ENCODE measurements at places on chromosomes 13 and 19.

DNA sequence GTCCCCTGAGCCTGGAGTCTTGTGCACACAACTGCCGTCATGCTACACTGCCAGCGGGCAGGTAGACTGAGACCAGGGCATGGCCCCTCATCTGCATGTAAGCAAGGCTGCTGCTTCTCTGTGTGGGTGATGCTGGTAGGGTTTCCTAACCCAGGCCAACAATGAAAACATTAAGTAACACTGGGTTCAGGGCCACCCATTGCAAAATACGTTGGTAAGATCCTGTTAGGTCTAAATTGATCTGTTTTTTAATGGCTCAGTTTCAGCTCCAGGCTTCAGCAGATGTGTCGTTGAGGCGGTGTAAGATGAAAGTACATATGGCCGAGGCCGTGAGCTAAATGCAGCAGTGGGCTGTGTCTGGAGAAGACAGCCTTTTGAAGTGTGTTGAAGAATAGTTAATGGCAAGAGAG is 383.4 kb downstream of the IRS2 start:
- no peak for DNase-seq

GRCh38 chr19:13507053-13507611 is 853 bp upstream of the CACNA1A start:
- no peak for DNase-seq

DNA sequence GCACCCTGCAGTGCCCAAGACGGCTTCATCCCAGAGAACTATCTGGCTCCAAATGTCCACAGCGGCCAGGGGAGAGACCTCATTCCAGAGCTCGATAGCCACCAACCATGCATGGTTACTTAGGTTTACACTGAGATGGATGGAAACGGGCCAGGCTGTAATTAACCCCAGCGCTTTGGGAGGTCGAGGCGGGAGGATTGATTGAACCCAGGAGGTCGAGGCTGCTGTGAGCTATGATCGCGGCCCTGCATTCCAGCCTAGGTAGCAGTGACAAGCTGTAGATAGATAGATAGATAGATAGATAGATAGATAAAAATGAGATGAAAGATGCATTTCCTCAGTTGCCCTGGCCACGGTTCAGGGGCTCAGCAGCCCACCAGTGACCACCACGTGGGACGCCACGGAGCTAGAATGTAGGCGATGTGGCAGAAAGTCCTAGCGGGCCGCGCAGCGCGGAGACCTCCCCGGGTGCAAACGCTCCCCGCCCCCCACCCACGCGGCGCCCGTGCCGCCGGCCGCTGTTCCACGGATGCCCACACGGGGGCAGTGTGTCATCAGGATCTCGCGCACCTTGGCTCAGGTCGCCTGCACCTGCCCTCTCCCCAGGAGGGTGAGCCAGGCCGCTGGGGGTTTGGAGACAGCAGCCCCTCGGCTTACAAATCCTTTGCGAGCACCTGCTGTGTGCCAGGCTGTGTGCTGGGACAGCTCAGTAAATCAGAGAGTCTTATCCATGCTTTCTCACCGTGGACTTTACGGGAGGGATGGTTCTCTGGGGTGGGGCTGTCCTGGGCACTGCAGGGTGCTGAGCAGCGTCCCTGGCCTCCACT is 13.5 kb upstream of the TLE5 start:
- peak; percentile 86 for DNase-seq

- no peak for DNase-seq
These were observed 30.2 kb downstream of the HSPH1 start for GRCh38 chr13:31131470-31131961.

GRCh38 chr13:38872693-38873092 is 117.9 kb downstream of the STOML3 start:
- DNase-seq: peak; percentile 19

DNA sequence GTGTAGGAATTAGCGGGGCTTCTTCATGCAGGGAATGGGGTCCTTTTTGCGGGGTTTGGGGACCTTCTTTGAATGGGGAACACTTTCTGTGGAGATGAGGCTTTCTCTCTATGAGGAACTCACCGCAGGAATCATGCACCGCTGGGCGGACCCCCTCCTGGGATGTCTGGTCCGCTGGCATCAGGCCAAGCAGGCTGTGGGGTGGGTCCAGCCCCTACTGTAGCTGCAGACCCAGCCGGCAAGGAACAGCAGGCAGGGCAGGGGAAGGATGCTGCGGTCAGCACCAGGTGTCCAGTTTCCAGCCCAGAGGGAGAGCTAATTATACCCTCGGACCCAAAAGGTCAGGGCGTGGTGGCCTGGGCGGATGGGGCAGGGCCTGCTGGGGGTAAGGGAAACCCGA is 1.8 kb downstream of the MYBPC2 start:
- no peak for DNase-seq

- no peak for DNase-seq
These were observed 2753.0 kb downstream of the PCDH9 start for GRCh38 chr13:64477146-64477545.

GRCh38 chr19:28554321-28555091 is 658.4 kb downstream of the UQCRFS1 start:
- DNase-seq: no peak

GRCh38 chr19:5170329-5170745 is 170.3 kb downstream of the PTPRS start:
- DNase-seq: peak; percentile 62

- DNase-seq: no peak
These were observed 22.4 kb downstream of the PRR12 start for GRCh38 chr19:49613374-49613773.

DNA sequence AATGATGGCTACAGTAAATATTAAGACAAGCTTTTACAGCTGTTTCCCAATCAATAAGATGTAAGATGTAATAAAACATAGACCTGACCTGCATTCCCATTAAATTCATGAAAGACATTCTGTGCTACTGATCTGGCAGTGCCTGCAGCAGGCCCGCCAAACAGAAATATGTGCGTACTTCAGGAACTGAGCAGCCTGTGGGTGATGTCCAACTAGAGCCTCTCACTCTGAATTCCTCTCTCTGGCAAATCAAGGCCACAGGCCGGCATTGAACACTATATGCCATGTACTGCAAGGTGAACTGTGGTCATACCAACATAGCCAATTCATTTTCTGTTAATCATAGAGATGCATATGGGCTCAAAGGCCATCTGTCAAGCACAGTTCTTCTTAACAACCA is 17.8 kb downstream of the SHISA2 start:
- no peak for DNase-seq

GRCh38 chr19:38739440-38740256 is 4.6 kb downstream of the CAPN12 start:
- peak; percentile 27 for DNase-seq

- no peak for DNase-seq
These were observed 34.3 kb downstream of the ZNF473 start for GRCh38 chr19:50060107-50060506.

- no peak for DNase-seq
These were observed 4.1 kb downstream of the IL27RA start for GRCh38 chr19:14035706-14036105.

DNA sequence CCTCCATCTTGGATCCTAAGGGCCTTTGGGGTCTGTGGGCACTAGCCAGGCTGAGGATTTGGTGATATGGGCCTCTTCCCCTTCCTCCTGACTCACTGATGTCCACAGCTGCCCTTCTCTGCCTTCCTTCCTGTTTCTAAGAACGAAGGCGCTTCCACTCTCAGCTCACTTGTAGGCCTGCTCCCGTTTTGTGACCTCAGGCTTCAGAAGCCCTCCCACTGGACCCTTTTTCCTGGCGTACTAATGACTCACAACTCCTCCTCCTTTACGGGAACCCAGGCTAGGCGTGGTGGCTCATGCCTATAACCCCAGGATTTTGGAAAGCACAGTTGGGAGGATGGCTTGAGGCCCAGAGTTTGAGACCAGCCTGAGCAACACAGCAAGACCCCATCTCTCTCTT is 55.6 kb downstream of the TMED1 start:
- DNase-seq: no peak

DNA sequence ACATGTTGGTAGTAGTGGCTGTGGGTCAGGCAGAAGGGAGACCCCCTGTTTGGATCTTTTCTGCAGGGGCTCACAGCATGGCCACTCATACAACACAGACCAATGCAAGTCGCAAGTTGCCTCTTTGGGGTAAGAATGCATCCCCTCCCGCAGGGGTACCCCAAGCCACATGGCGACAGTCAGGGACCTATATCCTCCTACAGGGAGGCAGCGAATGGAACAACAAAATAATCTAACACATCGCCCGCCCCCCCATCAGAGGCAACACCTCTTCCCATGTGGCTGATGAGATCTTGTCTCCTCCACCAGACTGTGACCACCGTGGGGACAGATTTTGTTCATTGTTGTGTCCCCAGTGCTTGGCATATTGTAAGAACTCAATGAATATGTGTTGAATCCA is 40.7 kb upstream of the PNMA8B start:
- DNase-seq: no peak

DNA sequence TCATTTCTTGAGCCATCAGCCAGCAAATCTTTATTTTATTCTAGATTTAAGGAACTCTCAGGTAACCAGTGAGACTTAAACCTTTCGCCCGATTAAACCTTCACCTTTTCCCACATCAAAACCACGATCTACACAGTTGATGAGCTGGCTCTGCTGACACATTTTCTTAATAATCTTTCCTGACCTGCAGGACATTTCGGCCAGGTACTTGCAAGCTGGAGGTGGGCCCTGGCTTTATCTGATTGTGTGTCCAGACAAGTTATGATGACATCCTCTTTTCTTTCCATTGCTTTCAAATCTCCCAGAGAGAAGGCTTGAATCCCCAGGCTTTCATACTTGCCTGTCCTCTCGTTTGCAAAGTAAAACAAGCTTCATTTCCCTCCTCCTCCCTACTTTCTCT is 144.2 kb downstream of the EFNB2 start:
- no peak for DNase-seq

DNA sequence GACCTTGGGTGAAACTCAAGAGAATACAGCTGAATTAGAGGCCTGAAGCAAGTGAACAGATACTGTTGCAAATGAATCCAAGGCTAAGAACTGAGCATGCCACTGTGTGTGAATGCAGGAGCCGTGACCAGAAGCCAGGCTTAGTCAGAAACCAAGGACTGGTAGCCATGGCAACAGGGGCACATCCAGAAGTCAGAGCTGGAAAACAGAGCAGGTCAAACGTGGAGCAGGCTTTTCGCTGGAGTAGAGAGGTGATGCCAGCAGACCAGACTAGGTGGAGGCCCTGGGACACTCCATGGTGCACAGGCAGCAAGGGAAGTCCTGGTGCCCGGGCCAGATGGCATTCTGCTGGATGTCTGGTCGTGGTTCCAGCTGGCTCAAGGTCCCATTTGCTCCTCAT is 564.1 kb downstream of the PCDH9 start:
- DNase-seq: no peak

DNA sequence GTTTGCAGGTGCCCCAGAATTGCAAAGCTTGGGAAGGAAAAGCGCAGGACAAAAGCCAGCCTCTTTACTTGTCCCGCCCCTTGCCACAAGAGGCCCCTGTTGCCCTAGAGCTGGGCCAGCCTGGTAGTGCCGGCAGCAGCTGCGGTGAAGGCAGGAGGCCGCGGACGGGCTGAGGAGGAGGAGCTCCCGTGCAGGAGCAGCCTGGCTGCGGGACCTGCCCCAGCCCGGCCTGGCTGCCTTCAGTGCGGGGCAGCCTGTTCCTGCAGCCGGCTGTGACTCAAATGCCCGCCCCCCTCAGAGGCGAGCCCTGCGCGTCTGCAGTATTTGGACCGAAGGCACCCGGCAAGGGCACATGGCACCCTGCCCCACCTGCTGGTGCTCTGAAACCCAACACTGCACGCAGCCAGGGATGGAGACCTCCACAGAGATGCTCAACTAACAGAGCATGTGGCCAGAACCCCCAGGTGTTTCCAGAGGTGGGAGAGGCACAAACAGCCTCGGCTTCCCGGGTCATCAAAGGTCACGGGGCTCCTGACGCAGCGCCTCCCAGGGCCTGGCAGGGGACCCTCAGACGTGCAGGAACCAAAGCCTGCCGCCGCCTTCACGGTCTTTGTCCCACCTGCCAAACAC is 29.7 kb downstream of the NAXD start:
- DNase-seq: peak; percentile 58

GRCh38 chr13:79549355-79550106 is 68.6 kb downstream of the NDFIP2 start:
- DNase-seq: no peak

DNA sequence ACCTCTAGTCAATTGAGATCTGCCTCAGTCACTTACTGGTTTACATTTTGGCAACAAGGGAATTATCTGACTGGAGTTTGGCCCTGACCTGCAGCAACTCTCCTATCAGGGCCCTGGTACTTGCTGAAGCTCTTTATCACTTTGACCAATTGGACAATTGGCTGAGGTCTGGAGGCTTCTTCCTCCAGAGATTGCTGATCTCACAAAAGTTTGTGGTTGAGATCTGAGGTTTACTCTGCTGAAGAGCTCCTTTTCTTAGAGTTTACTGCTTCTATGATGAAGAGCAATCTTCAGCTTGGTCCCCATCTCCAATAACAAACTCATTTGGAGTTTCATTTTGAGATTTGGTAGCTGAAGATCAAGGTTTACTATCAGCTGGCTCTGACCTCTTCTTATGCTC is 276.9 kb upstream of the SGCG start:
- DNase-seq: no peak

DNA sequence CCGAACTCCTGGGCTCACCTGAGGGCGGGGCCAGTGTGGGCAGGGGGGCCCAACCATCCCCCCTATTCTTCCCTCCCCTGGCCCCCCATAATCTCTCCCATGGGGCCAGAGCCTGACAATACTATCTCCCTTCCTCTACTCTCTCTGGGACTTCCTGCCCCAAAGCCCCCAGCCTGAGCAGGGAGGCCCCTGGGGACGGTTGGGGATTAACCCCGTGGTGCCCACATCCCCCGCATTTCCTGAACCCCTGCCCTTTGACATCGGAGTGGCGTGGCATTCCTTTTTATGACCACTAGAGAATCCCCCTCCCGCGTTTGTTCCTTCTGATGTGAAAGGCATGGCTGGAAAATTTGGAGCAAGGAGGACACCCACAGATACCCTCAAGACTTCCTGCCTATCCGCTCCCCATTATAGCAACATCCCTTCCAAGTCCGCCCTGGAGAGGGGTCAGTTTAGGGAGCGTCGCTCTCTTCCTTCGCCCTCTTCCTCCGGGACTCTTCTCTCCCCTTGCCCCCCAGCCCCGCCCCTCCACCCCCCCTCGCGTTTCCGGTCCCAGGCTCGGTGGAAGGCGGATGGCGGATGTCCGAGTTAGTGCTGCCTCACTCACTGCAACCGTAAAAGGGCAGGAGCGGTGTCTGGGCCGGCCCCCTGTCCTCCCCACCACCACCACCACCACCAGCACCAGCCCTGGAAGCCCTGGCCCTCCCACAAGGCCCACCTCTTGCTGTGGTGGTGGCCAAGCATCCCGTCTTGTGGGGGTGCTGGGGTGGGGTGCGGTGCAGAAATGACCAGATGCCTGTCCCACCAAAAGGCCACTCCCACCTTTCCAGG is 1.8 kb downstream of the VASP start:
- peak; percentile 50 for DNase-seq

GRCh38 chr19:9309974-9310446 is 372 bp upstream of the ZNF699 start:
- peak; percentile 90 for DNase-seq

DNA sequence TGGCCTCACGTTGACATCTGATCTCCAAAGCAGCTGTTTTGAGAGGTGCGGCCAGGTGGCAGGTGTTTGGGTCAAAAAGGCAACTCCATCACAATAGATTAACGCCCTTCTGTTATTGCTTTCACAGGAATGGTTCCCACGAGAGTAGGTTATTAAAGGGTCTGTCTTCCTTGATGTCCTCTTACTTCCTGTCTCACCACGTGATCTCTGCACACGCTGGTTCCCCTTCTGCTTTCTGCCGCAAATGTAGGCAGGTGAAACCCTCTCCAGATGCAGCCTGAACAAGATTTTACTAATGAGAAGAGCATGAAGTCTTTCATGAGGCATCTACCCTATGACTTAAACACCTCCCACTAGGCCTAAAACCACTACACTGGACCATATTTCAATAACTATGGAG is 22.8 kb upstream of the ZNF564 start:
- no peak for DNase-seq

Data from CD4-positive, alpha-beta T cell treated with Interleukin-17A for 4 hours (primary cell).